NCI-H460 (cell line): ENCODE measurements at places on chromosomes 1 and 21. TPM values are rescaled to one million over a fixed set of nuclear protein-coding genes. Genes with fewer than 3 reads are reported as not detected.
A peak's percentile ranks its signal among the peaks of the same experiment; 100 is the strongest.

Gene DNM3
- 0.12 and 0.27 TPM in 2 replicates for total RNA-seq

DNA sequence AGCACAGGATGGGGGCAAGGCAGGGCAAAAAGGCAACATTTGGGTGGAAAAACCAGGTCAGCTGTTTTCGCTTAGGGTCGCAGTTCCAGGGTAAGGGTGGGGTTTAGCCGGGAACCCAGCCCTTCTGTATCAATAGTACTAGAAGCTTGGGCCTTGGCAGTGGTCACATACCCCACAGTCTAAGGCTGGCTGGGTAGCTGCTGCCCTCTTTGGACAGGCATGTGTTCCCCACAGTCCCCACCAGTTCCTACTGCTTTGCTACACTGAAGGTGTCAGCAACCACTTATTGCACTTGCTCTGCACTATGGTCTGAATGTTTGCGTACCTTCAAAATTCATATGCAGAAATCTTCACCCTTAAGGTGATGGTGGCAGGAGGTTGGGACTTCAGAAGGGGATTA is 349.8 kb downstream of the LTN1 start:
- no peak for DNase-seq

DNA sequence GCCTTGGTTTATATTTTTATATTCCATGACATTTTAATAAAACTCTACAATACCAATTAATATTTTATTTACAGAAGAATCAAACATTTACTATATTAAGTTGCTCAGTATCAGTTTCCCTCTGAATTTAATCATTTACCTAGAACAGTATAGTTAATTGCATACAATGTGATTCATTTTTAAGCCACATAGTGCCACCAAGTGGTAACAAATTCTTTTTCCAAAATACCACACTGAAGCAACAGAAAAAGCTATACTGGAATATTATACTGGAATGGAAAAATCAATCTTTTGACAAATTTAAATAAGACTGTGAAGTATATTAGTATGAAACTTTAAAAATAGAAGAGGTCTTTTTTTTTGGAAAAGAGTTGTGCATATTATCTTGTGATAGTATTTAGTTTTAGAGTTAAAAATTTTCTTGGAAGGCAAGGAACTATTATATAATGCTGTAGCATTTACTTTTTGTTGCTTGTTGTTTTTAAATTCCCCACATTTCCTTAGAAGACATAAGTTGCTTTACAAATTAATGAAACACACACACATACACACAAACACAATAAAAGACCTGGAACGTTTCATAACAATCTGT is 57.3 kb downstream of the ZNF644 start:
- DNase-seq, result peak; percentile 5

GRCh38 chr1:203726417-203726867 is 38.5 kb upstream of the LAX1 start:
- no peak for DNase-seq

- DNase-seq, result peak; percentile 68
Observed at GRCh38 chr1:205528887-205529825, 24.7 kb downstream of the CDK18 start.

GRCh38 chr1:38050397-38051078 is 3.9 kb upstream of the POU3F1 start:
- no peak for DNase-seq

DNA sequence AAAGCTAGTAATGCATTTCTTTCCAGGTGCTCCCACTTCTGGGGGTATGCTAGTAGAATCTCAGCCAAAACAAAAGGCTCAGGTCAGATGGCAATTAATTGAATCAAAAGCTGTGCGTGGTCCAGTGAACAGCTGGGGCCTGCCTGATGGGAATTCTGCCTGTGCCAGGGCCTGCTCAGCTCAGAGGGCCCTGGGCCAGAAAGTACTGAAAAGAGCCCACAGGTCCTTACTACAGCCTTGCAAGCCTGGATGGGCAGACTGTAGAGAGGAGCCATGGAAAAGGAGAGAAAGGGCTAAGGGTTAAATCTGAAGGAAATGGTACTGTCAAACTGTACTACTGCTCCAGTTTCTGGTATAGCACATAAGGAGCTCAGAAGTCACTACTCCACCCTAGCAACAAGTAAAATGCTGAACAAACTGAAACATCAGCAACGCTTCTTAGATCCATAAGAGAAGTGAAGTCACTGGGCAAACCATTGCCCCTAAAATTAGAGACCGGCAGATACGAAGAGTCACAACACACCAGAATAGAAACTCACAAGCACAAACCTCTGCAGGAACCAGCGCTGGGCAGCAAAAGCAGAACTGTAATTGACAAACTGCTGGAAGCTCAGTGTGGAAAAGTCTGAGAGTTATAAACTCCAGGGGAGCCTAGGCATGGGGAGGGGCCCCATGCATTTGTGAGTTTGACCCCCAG is 121.1 kb upstream of the SYT6 start:
- no peak for DNase-seq

Gene RGS7
- 0.10 TPM in 1 of 2 replicates, not detected in the other for total RNA-seq
